ENCODE measurements at places on chromosomes 3 and 15.
A peak's percentile ranks its signal among the peaks of the same experiment; 100 is the strongest.

GRCh38 chr3:118077332-118077731 lies 957.3 kb downstream of the IGSF11 start:
- no peak for DNase-seq

DNA sequence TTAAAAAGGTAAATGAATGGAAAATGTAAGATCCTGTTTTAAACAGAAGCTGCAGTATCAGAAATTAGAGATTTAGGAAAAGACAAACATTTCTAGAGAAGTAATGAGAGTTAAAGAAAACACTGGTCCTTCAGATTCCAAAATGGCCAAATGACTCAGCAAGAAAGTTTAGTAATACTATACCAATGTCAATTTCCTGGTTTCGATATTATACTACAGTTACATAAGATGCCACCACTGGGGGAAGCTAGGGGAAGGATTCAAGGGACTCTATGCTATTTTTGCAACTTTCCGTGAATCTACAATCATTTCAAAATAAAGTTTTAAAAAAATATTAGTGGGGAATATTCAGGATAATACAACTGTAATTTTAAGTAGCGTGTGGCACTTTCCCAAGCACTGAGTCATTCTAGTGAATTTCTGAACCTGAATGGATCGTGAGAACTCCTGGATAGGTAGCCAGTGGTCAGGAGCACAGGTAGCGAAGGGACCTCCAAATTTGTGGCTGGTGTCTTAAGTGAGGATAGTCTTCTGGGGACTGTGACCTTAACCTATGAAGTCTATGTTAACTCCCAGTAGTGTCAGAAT lies 37.6 kb downstream of the TMCC1 start:
- no peak for DNase-seq

- peak; percentile 56 for DNase-seq
These were observed 33.4 kb downstream of the POC1A start for GRCh38 chr3:52120556-52121463.

DNA sequence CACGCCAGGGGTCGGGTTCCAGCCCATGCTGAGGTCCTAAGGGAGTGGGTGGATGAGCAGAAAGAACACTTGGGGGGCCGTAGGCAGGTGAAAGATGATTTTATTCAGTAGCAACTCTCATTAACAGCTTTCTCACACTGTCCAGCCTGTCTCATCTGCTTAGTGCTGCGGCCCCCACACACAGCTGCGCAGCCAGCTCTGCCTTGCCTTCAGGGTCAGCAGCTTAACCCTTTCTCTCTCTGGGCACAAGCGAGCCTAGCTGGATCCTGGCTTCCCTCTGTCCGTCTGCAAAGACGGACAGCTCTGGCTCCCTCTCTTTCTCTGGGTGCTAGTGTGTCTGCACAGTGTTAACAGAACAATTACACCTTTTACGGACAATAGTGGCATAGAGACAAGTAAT lies 21.3 kb downstream of the NPAP1 start:
- no peak for DNase-seq

DNA sequence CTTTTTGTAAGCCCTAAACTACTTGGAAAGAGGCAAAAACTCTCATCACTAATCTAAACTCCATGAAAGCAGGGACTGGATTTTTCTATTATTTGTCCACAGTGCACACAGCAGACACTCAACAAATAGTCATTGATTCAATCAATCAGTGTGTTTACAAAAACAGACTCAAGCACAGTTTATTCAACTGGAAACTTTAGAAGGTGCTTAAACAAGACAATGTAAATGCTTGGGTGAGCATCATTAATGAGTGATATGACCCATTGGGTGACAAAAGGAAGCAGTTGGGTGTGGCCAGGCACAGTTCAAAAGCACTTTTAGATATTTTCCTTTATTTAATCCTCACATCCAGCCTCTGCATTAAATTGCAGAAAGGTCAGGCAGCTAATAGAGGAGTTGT lies 32.0 kb upstream of the PPP4R2 start:
- no peak for DNase-seq

DNA sequence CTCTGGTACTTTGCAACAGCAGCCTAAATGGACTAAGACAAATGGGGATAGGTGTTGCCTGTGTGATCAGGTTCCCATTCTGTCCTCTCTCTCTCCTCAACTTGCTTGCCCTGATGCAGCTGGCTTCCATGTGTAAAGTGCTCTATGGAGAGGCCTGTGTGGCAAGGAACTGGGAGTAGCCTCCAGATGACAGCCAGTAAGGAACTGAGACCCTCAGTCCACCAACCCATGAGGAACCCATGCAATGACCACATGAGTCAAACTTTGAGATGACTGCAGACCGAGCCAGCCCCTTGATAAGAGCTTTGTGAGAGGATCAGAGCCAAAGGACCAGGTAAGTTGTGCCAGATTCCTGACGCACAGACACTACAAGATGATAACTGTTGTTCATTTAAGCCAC lies 74.6 kb upstream of the ADPGK start:
- no peak for DNase-seq

DNA sequence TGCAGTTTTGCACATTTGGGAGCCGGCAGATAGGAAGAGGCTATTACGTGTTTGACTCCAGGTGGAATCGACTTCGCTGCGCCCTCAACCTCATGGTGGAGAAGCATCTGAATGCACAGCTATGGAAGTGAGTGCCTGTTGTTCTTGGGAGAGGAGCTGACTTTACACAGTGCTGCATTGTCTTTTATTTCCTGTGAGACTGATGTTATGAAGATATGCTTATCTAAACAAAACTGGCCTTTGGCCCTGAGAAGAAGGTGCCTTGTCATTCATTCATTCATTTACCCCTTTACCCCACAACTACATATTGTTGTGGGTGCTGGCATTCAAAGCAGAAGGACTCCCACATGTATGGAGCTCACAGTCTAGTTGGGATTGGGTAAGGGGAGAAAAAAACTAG lies 32.6 kb downstream of the PSMD6 start:
- DNase-seq = no peak

GRCh38 chr15:59148153-59148833 lies 43.3 kb downstream of the CCNB2 start:
- no peak for DNase-seq

- DNase-seq = no peak
These were observed 76.4 kb upstream of the MFGE8 start for GRCh38 chr15:88989578-88989977.

- no peak for DNase-seq
These were observed 94.1 kb upstream of the CHRM5 start for GRCh38 chr15:33874156-33874555.

DNA sequence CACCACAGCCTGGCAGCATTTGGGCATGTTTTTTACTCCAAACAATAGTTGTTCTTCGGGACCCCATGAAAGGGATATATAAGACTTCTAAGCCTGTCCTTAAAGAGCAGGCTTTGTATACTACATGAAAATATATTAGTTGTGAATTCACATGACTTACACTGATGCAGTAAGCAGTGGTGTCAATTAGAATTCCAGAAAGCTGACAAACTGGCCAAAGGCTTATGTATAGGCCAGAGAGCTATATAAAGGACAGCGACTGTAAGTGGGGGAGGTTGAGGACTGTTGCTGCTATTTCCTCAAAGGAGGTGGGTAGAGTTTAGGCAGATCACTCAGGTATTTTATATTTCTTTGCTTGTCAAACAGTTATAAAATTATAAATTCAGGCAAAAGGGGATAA lies 24.8 kb downstream of the KPNA4 start:
- no peak for DNase-seq

DNA sequence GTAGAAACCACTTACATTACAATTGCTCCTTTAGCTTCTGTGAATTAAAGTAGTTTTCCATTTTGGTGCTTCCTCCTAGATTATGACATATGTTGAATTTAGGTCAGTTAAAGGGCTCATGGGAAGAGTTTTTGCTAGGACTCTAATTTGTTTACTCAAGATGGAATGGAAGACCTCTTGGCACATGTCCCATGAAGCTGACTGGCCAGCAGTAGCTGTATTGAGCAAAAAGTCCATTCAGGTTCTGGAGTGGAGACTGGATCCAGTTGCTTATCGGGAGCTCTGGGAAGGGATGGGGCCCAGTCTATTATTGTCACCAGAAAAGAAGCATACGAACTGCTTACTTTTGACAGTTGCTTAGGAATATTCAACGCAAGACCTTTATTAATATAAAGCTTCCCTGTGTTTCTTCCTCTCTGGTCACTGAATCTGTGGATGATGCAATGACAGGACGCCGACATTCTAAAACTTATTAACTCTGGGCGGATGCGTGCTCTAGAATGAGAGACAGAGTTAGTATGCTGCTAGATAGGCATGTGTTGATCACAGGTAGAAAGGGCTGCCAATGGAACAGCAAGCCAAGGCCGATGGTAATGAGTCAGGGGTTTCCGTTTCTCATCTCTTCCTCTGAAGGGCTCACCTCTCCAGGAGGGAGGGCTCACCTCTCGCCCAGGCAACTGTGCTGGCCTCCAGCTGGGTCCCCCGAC lies 155.8 kb downstream of the NR1D2 start:
- peak; percentile 6 for DNase-seq

DNA sequence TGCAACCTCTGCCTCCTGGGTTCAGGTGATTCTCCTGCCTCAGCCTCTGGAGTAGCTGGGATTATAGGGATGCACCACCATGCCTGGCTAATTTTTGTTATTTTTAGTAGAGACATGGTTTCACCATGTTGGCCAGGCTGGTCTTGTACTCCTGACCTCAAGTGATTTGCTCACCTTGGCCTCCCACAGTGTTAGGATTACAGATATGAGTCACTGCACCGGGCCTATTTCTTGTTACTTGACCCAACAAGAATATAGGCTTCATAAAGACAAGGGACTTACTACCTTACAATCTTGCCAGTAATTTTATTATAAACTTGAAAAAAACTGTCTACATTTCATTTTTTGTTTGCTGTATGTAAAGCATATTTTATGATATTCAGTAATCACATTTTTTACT lies 21.4 kb upstream of the ZBTB47 start:
- DNase-seq = no peak

DNA sequence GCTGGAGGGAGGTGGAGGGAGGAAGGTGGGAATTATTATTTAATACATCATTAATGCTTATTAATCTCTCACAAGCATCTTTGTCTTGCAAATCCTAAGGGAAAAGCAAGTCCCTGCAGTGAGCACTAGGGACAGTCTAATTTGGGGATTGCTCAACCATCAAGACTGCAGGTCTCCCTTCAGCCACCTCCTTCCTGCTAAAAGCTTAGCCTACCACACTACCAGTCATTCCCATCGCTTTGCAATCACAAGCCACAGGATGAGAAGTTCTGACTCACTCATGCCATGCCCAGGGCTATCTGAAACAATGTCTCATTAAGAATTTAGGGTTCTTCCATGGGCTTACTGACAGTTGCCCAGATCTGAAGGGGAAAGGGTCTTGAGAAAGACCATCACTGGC lies 51.0 kb upstream of the EIF1B start:
- no peak for DNase-seq

DNA sequence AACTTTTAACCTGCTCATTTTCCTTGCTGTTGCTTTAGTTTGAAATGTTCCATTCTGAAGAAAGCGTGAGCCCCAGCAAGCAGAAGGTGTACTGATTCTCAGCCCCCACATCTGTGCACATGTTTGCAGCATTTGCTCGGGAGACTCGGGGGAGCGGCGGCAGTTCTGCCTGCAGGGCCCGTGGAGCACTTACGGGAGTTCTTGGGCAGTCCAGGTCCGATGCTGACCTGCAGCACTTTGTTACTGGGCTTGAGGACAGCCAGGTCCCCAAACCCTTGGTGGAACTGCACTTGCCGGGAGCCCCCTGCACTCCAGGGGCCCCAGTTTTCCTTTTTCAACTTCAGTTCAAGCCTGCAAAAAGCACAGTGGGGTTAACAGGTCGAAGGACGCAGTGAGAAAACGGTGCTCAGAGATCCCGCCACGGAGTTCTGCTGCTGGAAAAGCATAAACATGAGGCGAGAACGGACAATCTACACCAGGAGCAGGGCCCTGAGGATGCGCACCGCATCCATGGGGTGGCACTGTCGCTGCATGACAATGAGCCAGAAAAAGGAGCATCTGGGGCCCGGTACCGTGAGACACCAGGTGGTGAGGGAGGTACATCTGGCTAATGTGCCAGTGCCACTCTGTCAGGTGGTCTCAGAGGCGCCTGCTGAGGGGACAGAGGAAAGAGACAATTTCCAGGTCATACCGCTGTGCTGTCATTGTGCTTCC lies 45.6 kb upstream of the LDHAL6B start:
- peak; percentile 28 for DNase-seq

DNA sequence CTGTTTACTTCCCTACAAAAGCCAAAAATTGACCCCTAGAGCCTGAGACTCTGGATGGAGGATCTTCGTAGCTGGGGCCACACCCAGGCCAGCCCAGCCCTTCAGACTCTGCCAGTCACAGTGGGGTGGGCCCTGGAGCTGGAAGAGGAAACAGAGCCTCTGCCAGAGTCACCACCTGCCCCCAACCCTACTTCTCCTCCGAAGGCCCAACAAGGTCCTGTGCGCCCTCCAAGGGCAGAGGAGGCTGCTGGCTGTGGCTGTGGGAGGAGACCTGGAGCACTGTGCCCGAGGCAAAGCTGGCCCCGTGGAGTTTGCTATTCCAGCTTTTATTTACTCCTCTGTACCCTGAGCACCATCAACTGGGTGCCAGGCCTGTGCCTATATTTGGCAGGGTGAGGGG lies 19.0 kb downstream of the CISH start:
- DNase-seq = no peak

DNA sequence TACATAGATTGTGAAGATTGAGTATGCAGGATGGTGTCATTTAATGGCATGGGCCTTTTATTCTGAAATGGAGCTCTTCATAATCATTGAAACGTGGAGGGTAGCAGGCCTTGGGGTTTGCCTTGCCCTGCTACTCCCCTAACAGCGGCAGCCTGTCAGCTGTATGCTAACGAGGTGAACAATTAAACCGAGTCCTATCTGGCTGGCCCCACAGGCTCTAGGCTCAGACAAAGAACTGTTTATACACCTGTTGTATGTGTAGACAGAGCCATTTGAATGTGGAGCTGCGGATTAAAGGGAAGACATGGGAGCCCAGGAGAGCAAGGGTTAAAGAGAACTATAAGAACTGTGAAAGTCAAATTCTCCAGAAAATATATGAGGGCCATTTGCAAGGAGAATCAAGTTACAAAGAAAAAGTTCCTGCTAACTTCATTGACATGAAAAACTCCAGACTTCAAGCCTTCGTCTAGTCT lies 116.7 kb upstream of the CGNL1 start:
- DNase-seq = no peak

DNA sequence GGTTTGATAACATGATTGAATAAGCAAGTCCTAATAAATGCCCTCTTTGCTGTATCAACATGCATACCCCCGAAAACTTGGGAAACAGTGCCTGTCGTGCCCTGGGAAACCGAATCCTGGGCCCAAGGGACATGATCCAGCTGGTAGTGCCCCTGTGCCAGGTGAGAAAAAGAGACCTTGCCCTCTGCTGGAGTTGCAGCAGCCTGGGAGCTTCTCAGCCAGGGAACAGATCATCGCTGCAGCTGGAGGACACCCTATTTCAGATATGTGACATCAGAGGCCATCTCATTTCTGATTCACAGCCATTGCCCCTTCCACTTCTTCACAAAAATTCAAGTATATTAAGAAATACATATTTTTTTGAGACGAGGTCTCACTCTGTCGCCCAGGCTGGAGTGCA lies 32.3 kb downstream of the STOML1 start:
- no peak for DNase-seq

GRCh38 chr3:1469248-1469647 lies 376.4 kb downstream of the CNTN6 start:
- no peak for DNase-seq

GRCh38 chr3:127395663-127396355 lies 108.0 kb upstream of the PRR20G start:
- DNase-seq = no peak
